ENCODE measurements at places on chromosomes 2 and 18.

- DNase-seq: no peak
Measured at GRCh38 chr2:44016282-44016681, 20.5 kb upstream of the LRPPRC start.

GRCh38 chr2:226943862-226944620 lies 108.2 kb downstream of the RHBDD1 start:
- DNase-seq: no peak

- DNase-seq: no peak
Measured at GRCh38 chr2:100606726-100607343, 44.0 kb downstream of the PDCL3 start.

DNA sequence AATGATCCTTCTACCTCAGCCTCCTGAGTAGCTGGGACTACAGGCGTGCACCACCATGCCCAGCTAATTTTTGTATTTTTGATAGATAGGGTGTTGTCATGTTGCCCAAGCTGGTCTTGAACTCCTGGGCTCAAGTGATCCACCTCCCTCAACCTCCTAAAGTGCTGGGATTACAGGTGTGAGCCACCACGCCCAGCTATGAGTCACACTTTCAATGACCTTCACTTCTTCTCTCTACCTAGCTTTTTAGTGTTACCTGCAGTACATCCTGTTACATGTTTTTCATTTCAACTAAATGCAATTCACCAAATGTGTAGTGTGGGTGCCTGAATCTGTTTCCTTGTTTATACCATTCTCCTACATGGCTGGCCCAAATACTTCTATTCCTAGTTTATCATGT lies 64.0 kb downstream of the SLC39A10 start:
- DNase-seq: no peak

DNA sequence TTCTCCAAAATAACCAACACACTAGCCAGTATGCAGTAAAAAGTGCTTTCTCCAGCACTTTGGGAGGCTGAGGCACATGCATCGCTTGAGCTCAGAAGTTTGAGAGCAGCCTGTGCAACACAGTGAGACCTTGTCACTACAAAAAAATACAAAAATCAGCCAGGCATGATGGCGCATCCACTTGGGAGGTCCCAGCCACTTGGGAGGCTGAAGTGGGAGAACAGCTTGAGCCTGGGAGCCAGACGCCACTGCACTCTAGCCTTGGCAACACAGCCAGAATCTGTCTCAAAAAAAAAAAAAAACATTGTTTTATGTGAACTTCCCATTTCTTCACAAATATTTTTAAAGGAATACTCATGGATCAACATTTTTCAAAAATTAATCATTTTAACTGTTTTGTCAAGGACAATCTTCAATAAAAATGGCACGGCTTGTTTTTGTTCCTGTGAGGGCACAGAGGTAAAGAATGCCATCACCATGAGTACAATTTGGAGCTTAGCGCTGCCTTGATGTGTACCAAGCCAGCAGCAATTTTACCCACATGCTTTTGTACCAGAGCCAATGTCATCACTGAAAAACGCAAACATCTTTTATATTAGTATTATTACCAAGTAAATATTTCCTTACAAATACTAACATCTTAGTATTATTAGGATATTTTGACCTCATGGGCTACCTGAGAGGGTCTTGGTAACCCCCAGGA lies 26.7 kb downstream of the RAB1A start:
- no peak for DNase-seq

DNA sequence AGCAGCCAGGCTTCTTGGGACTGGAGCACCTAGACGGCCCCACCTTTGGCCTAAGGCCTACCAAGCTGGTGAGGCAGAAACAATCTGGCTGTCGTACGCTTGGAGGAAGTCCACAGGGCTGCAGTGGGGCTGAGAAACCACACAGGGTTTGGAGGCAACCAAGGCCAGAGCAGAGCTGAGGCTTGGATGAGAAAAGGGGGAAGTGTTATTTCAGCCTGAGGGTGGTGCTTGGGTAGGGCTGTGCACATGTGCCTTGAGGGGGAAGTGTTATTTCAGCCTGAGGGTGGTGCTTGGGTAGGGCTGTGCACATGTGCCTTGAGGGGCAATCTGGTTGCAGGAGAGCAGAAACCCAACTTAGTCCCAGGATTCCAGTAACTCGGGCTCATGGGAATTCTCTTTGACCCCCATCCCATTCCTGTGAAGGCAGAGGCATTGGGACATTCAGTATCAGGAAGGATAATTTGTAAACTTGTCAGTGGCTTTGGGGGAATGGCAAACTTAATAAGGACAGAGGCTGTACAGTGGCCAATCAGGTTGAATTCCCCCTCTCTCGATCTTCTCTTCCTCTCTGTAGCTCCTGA lies 971 bp upstream of the FBXO41 start:
- DNase-seq: no peak

GRCh38 chr2:241379481-241380480 lies 23.7 kb downstream of the FARP2 start:
- no peak for DNase-seq
